ENCODE measurements at places on chromosomes 4 and X.

DNA sequence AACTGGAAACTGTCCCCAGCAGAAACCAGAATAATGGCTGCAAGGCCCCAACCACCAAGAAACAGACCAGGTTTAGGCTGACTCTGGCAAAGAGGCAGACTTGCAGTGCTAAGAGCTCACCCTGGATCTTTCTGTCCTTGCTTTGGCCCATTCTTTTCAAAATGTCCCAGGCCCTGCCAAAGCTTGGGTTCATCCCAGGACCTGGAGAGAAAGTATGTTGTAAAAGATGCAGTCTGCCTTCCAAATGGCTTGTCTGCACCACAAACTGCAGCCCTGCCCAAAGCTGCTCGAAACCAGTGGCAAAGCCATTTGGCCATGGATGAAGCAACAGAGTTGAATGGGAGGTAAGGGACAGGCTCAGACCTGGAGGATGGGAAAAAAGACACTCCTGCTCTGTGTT is 38.0 kb upstream of the LNX1 start:
- no peak for DNase-seq

DNA sequence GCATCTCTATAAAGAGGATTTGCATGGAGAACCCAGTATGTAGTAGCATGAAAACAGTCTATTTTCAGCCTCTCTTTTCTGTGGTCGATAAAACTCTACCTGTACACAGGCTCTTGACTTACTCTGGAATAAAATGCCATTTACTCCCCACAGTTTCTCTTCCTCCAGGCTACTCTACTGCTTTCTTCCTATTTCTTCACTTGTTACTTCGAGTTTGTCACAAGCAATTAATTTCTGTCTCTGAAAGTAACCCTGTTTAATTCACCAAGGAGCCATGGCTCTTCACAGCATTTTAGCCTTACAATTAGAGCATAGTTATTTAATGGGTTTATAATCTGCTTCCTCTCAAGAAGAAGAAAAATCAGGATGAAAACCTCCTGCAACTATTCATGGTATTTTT is 472.9 kb upstream of the PRKX start:
- DNase-seq: no peak

DNA sequence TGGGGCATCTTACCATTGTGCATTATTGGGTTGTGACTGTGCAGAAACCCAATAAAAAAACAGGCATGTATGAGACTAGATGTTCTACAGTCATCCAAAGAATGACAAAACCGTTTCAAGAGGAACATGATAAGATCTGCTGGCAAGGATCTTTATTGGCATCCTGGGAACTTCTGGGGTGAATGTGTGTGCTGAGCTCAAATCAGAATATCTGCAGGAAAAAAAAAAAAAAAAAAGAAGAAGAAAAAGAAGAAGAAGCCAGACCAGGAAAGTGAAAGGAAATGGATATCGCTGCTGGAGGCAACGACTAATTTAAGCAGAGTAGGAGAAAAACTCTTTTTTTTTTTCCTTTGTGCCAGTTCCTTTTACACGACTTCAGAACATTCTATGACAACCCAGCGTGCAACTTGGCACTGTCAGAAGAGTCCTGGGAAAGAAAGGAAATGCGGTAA is 484.2 kb upstream of the BOD1L1 start:
- no peak for DNase-seq

- no peak for DNase-seq
These were observed 28.1 kb upstream of the DUSP21 start for GRCh38 chrX:44815681-44816080.

DNA sequence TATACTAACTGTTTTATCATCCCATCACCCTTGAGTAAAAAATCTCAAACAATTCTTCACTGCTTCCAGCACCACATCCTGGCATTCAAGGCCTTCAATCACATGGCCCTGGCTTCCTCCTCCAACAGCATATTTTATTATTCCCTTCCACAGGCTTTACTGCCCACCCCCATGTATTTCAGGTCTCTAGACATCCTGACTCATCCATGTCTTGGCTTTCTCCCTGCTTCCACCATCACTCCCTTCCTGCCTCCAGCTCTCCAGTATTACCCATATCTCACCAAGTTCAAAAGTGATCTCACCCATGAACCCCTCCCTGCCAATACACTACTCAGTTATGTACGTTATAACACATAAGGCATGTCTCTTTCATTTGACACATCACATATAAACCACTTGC is 34.7 kb upstream of the PLAC1 start:
- DNase-seq: no peak

DNA sequence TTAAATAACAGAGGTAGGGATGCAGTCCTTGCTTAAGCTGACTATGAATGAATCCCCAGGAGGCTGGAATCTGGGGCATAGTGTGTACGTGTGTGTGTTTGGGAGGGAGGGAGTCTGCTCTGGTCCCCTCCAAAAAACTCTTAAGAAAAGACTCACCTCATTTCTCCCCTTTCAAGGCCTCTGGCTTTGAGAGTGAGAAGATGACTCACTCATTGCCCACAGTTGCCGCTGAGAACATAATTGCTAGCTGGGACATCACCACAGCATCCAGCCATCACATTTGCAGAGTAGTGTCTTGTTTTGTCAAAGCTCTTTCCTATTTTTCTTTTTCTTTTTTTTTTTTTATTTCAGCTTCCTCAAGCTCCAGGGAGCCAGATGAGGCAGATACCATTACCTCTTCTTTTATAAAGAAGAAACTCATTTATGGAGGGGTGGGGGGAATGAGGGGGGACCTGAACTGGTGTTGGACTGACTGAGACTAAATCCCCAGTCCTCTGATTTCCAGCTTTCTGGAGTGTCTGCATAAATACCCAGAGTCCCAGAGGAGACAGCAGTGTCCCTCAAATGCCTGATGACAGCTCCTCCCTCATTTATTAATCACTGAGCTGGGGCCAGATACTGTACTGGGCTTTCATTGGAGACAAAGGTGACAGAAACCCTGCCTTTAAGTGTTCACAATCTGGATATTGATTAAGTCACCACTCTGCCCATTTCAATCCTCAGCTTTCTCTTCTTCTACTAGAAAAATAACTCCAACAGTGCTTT is 61.9 kb upstream of the LAS1L start:
- DNase-seq: no peak

GRCh38 chrX:19682712-19683331 is 167.5 kb upstream of the MAP3K15 start:
- DNase-seq: no peak

DNA sequence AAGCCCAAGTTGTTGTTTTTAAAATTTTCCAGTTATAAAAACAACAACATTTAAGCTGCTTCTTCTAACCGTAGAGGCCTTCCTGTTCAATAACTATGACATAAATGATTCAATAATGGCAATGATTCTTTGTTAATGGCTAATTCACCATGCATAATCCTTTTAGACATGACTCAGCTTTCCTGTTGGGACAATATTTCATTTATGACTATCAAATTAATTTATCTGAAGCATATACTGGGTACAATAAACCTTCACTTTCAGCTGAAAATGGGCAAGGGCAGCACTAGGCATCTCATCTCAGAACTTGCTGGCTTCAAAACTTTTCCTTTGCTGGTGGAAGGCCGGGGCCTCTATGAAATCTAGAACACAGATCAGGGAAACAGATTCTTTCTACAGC is 38.9 kb downstream of the TBC1D9 start:
- no peak for DNase-seq

DNA sequence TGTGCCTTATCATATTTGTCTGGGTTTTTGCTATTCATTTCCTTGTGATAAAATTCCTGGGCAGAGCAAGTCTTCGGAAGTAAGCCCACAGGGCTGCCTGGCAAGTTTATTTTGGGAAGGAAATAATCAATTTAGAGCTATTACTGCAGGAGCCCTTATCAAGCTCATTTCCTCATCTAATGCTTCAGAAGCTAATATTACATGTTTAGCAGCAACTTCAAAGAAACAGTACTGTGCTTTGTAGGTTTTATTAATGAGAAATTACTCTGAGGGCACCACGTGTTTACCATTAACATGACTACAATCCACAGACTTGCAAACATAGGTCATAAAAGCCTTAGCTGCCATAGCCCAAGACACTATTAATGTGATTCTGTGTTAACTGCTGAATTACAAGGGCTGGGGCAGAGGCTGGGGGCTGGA is 540.0 kb downstream of the SPRY1 start:
- no peak for DNase-seq

DNA sequence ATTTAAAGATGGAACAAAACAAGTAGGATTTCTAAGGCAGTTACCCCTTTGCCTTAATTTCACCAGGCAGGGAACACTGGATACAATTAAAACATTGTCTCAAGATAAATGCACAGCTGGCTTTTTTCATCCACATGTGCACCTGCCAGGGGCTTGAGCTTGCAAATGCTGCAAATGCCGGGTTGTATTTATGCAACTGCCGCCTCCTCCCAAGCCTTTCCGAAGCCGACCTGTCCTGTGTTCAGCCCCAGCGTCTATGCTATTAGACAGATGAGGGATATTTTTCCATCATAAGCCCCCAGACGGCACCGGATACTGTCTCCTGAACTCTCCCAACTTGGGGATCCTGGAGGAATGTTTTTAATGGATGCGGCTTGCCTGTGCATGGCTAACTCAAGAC is 251.6 kb downstream of the CRLF2 start:
- DNase-seq: no peak

GRCh38 chrX:144327495-144327894 is 443.6 kb downstream of the UBE2NL start:
- no peak for DNase-seq

DNA sequence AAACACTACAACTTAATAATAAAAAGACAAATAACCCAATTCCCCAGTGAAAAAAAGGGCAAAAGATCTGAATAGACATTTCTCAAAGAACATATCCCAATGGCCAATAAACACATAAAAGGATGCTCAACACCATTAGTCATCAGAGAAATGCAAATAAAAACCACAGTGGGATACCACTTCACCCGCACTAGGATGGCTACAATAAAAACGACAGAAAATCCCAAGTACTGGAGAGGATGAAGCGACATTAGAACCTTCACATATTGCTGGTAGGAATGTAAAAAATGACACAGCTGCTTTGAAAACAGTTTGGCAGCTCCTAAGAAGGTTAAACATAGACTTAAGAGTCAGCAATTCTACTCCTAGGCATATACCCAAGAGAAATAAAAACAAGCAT is 140.6 kb upstream of the ARX start:
- DNase-seq: no peak

GRCh38 chr4:71189471-71189870 is 149.3 kb upstream of the SLC4A4 start:
- no peak for DNase-seq

DNA sequence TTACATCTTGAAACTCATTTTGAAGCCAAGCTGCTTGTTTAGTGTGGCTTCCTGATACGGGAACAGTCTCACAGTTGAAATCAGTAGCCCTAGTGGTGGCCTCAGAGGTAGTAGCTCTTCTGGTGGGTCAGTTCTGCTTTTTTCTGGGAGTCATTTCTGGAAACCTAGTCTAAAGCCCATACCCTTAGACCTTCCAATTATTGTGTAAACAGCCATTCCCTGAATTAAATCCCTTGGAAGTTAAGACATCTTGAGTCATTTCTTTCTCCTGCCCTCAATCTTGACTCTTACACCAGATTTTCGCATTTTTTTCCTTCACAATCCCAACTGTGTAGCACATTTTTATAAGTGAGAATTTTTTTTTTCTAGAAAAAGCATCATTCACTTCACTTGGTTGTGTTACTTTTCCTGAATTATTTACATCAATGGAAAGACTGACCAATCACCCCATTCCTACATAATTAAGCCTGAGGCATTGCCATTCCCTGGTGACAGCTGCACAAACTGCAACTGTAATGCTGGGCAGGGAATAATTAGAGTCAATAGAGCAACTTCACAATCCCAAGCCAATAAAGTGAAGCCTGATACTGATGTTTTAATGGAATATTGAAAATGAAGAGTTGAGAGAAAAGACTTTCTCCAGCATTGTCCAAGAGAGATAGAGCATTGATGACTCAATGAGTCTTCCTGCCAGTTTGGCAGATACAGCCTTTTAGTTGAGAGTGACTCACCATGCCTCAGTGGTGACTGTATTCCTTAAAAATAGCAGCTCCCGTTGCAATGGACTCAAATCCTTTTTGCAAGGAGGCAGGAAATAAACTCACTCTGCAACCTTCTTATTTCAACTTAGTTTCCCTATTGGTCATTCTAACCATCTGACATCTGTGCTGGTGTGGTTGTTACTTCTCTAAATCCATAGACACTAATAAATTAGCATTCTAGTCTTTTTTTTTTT is 13.0 kb upstream of the SEPSECS start:
- DNase-seq: peak; percentile 77

- DNase-seq: no peak
These were observed 247.8 kb upstream of the FAM47A start for GRCh38 chrX:34379891-34380290.

DNA sequence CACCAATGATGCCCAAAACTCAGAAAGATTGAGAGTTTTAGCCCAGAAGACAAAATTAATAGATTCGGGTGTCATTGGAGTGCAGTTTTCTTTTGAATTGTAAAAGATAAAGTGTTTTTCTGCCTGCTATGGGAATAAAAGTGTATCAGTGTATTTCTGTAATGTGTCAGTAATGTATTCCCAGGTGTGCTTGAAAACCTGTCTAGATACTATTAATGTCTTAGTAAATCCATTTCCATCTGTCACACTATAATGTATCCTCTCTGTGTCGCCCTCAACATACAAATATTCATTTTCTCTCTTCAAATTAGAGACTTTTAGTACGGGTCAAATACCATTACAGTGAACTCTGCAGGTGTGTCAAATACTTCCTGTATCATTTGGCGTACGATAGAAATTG is 43.5 kb upstream of the ARX start:
- no peak for DNase-seq

- DNase-seq: no peak
These were observed 21.6 kb upstream of the ATP8A1 start for GRCh38 chr4:42678512-42678911.

- no peak for DNase-seq
These were observed 231.2 kb downstream of the PPP1R2C start for GRCh38 chrX:42546800-42547199.

DNA sequence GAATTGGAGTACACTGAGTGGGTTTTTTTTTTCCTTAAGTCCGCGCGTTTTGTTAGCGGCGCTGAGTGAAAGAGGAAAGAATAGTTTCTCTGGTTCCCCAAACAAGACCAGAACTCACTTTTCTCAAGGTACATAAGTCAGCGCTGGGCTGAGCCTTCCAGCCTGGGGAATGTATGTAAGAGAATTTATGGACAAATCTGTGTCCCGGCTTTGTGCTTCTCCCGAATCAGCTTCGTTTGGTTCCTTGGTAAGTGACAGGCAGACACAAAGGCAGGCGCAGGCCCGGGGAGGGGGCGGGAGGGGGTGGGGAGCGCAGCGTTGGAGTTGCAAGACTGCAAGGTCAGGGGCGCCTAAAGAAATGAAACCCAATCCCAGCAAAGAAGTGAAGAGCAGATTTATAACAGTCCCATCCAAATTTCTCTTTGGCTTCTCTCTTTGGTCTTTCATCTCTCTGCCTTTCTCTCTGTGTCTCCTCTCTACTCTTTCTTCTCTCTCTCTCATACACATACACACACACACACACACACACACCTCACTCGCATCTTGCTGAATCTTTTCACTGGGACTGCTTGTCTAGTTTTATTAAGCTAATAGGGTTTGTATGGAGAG is 981 bp downstream of the TET2 start:
- DNase-seq: peak; percentile 39

- no peak for DNase-seq
These were observed 5.2 kb upstream of the BMP15 start for GRCh38 chrX:50905334-50905733.

- no peak for DNase-seq
These were observed 95.4 kb downstream of the SLC2A9 start for GRCh38 chr4:9925750-9926439.

Measured in glomerular endothelial cell (primary cell).